Right cardiac atrium (tissue), 5 donors: ENCODE measurements at places on chromosomes 6 and 20. TPM values are rescaled to one million over a fixed set of nuclear protein-coding genes. Genes with fewer than 3 reads are reported as not detected.

DNA sequence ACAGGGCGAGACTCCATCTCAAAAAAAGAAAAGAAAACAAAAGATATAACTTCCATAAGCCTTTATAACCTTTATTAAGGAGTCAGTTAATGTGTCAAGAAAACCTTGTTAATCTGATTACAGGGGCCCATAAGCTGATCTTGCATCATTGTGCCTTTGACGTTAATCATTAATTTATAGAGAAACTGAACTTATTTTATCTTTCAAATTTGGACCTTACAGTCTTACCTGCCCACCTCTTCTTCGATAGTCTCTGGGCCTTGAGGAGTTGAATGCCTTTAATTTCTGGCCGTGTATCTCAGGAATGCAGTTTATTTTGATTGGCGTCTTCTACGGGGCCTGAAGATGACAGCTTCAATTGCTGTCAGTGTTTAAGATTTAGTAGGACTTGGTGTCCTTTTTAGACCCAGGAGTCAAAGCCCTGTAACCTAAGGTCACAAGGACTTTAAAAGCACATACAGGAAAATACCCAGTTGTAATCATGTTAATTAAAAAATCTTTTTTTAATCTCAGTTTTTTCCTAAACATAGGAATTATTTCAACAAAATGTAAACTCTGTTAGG lies 5.8 kb downstream of the ACOT13 start:
- no peak for DNase-seq

- no peak for DNase-seq
Observed at GRCh38 chr6:144334150-144334708, 49.1 kb downstream of the UTRN start.

- DNase-seq: peak; percentile 25
Observed at GRCh38 chr6:140485740-140486449, 1111.4 kb upstream of the CITED2 start.

GRCh38 chr20:50967586-50967985 lies 9.0 kb downstream of the MOCS3 start:
- no peak for DNase-seq

Gene SAMD3
- total RNA-seq: 1.6 TPM
